ENCODE measurements at places on chromosomes 2 and 18.

- peak; percentile 8 for DNase-seq
Measured at GRCh38 chr2:55616551-55617174, 759 bp downstream of the PPP4R3B start.

DNA sequence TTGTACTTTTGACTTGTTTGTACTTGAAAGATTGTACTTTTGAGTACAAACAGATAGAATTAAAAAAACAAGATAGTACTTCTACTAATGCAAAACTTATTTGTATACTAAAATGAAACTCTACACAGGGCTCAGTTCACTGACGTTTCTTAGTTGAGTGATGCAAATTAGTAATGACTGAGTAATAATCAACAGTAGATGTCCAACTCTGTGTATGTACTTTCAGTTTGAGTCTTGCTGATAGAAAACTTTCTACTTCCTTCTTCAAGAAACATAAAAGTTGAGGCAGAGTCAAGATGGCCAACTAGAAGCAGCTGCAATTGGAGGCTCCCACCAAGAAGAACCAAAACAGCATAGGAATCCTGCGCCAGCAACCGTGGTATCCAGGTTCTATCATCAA lies 585.0 kb downstream of the NR4A2 start:
- no peak for DNase-seq

DNA sequence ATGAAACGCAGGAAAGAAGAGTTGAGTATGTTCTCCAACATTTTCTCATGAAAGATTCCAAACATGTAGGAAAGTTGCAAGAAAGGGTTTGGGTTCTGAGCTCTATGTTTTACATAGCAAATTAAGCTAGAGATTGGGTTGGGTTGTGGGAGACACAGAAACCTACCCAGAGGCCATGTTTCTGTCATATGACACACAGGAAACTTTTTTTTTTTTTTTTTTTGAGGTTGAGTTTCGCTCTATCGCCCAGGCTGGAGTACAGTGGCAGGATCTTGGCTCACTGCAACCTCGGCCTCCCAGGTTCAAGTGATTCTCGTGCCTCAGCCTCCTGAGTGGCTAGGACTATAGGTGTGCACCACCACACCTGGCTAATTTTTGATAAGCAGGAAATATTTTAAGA lies 57.6 kb downstream of the DOCK10 start:
- DNase-seq = no peak

- DNase-seq = no peak
Measured at GRCh38 chr2:14018620-14019019, 613.9 kb upstream of the LRATD1 start.

GRCh38 chr2:114488841-114489530 lies 46.5 kb downstream of the DPP10 start:
- no peak for DNase-seq

DNA sequence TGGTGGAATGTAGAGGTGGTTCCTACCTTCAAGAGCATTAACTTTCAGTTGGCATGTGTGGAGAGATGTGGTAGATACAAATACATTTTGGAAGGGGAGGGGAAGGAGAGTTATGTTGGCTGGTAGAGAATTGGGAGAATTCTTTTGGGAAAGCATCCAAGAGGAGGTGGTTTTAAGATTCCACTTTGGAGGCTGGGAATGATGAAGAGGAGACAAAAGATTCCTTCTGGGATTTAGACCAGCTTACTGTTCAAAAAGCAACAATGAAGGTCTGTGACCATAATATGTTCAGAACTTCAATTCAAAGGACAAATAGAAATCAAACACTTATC lies 120.8 kb upstream of the FOSL2 start:
- DNase-seq = no peak

GRCh38 chr2:139684286-139684860 lies 904.2 kb upstream of the NXPH2 start:
- DNase-seq = no peak
